ENCODE measurements at places on chromosomes 4 and X.

DNA sequence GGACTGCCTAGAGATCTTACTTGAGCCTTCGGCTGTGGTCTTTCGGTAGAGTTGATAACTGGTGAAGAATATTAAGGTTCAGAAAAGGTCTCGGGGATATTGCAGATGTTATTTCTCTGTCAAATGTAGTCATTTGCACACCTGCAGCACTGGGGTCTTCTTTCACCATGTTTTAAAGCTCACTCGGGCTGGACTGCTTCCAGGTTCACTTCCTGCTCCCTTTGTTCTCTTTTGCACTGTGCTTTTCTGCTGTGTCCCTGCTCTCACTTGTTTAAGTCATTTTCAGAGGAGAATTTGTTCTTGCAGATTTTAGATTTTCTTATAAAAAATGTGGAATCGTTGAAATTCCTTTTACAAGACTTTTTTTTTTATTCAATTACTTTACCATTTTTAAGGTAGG is 68.5 kb downstream of the BMPR1B start:
- no peak for DNase-seq

- no peak for DNase-seq
Observed at GRCh38 chrX:47171996-47172395, 21.6 kb upstream of the UBA1 start.

- DNase-seq, result no peak
Observed at GRCh38 chrX:48683411-48683982, at the start of gene WAS. Gene WAS (plus strand): TSS chrX:48683799. CDS start chrX:48683854, 55 bp downstream.

GRCh38 chr4:2011583-2011982 is 2.8 kb upstream of the NELFA start:
- DNase-seq, result no peak

DNA sequence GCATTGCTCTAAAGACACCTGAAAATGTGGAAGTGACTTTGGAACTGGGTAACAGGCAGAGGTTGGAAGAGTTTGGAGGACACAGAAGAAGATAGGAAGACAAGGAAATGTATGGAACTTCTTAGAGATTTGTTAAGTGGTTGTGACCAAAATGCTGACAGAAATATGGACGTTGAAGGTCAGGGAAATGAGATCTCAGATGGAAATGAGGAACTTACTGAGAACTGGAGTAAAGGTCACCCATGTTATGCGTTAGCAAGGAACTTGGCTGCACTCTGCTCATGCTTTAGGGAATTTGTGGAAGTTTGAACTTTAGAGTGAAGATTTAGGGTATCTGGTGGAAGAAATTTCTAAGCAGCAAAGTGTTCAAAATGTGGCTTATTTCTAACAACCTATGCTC is 99.4 kb downstream of the FAM13A start:
- no peak for DNase-seq

DNA sequence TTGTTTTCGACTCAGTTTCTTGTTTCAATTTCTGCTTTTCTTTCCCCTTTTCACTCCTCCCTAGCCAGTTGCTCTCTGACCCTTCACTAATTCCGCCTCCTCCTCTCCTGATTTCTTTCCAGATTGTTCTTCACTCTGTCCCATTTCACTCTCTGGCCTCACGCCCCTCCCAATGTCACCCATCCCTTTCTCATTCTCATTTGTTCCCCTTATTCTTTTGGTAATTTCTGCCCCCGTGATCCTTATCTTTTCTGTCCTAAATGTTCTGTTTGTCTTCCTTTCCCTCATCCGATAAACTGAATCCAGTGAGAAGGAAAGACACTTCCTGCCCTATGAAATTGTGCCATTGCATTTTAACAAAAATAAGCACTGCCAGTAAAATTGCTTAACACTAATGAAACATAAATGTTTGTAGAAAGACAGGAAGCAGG is 94.5 kb upstream of the RASGEF1B start:
- DNase-seq, result no peak

- DNase-seq, result no peak
Observed at GRCh38 chr4:26723216-26723615, 137.4 kb upstream of the STIM2 start.

DNA sequence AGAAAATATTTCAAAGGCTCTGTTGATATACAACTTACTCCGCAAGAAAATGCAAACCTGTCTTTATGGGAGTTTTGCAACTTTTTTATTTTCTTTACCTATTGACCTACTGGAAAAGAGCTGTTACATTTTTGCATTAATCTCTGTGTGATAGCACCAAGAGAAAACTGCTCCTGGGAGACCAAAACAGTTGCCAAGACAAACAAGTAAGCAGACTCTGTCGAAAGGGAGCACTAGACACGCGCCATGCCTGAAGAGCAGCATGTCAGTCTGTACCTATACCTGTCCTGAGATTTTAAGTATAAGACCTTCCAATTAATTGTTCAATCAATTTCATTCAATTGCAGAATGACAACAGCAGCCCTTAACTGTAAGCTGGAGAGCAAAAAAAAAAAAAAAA is 56.0 kb upstream of the TECRL start:
- DNase-seq, result no peak

DNA sequence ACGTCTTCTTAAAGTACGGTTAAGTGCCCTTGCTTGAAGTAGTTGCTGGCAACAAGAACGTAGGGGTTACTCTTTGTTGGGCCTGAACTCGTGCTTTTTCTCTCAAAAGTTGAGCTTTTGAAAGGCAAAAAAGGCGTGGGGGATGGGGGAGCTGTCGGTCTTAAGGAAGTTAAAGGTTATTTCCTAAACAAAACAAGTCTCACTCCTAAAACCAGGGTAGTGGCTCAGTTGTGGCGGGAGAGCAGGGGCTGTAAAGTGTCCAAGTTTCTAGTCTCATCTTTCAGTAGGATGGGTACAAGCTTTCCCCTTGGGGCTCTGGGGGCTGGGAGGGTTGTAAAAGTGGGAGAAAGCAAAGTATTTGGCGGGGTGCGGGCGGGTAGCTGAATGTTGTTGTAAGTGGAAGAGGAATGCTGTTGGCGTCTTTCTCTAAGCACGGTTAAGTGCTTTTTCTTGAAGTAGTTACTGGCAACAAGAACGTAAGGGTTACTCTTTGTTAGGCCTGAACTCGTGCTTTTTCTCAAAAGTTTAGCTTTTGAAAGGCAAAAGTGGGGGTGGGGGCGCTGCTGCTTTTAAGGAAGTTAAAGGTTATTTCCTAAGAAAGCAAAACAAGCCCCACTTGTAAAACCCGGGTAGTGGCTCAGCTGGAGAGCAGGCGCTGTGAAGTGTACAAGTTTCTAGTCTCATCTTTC is 904 bp upstream of the WDR1 start:
- DNase-seq, result no peak

All from NCI-H2029 treated with DMSO at 0.1 percent for 48 hours (cell line).